ENCODE measurements at places on chromosomes 16 and 17.
A peak's percentile ranks its signal among the peaks of the same experiment; 100 is the strongest.

- DNase-seq, result no peak
Observed at GRCh38 chr17:44757918-44758413, 822 bp upstream of the ADAM11 start.

GRCh38 chr17:81339191-81339533 lies 44.1 kb upstream of the SLC38A10 start:
- DNase-seq, result no peak

GRCh38 chr17:80738020-80738808 lies 193.6 kb downstream of the RPTOR start:
- DNase-seq, result peak; percentile 28

DNA sequence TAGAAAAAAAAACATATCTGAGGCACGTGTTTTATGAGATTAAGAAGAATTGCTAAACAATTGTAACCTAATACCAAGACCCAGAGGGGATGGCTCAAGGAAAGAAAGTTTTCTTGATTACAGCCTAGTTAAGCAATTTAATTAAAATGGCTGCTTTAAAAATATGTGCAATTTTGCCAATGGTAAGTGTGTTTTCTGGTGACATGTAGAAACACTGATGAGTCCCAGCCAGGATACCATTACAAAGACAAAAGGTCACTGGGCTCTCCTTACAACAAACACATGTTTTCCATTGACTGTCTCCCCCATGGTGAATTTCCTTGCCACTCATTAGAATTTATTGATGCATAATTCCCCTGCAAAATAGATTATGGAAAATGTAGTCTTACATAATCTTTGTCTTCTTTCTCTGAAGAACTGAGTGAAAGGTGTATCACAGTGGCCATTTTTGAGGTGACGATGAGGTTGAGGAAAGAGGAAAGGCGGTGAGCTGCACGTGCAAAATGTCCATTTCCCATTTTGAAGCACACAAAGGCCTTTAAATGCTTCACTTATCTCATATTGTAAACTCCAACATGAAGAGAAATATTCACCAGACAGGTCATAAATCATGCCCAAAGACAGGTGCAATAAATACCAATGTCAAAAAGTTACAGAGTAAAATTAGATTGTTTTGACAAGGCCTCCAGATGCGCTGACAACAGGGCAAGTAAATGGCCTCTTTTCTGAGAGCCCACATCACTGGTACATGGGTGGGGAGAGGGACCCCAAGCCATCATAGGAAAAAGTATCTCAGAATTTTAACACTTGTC lies 696.9 kb downstream of the KCNJ2 start:
- DNase-seq, result no peak

- DNase-seq, result peak; percentile 73
Observed at GRCh38 chr16:1825864-1826690, 548 bp downstream of the HAGH start.

- no peak for DNase-seq
Observed at GRCh38 chr17:74779948-74780400, 3.8 kb upstream of the NAT9 start.

DNA sequence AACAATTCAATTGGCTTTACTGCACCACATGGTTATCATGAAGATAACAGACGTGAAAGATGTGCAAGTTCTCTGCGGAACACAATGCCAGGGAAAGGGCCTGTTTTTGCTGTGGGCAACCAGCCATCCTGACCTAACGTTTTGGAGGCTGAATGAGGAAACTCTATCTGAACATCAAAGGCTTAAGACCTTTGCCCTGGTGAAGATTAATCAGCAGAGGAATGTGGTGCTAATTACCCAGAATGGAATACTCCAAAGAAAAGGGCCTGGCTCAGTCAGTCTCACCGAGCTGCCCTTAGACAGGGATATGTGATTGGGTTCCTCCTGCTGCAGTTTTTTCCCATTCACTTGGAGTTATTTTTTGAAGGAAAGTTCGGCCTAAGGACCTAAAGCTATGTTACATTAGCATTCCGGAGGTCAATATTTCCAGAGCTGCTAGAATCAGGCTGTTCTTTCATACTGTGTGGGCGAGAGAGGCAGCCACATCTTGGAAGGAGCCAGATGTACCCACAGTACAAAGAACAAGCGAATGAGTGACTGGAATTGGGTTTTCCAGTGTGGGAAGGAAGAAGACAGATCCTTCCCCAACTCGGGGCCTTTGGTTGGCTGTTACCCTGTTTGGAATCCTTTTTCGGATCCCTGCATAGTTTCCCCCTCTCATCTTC lies 15.5 kb downstream of the ASIC2 start:
- DNase-seq, result no peak

DNA sequence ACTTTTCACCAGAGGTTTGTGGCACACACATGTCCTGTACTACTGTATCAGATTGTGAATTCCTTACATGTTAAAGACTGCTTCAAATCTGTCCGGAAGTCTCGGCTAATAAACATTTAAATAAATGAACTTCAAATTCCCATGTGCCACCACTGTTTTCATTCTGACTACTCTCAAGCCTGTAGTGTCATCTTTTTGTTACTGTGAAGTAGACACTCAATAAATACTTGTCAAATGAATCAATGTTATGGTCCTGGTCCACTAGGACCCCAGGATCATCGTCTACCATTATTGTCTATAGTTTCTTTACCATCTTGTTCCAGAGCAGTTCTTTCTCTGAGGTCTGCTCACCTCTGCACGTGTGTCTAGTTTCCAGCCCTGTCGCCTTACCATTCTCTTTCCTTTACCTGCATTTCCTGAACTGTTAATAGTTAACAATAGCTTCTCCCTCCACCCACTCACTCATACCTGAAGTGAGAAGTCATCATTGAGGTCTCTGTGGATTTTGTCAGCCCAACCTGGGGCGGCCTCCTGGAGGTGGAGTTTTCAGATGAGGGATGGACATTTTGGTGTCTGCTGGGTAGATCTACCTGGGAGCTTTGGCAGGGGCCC lies 333.0 kb downstream of the SEC14L1 start:
- no peak for DNase-seq

Measured in OCI-M1 (cell line).